Activated CD4-positive, alpha-beta T cell treated with anti-CD3 and anti-CD28 coated beads, Interleukin-2, amount 10 ng/mL, durations not matched to agents 7 days and 5 days (primary cell): ENCODE measurements at places on chromosomes 16 and 17. TPM values are rescaled to one million over a fixed set of nuclear protein-coding genes. Genes with fewer than 3 reads are reported as not detected.

- no peak for DNase-seq
Observed at GRCh38 chr16:64225696-64226095, 896.2 kb downstream of the CDH11 start.

GRCh38 chr16:24132048-24132796, 123.9 kb upstream of the CACNG3 start:
- no peak for DNase-seq

GRCh38 chr16:50591800-50592771, 43.9 kb downstream of the NKD1 start:
- DNase-seq = no peak

DNA sequence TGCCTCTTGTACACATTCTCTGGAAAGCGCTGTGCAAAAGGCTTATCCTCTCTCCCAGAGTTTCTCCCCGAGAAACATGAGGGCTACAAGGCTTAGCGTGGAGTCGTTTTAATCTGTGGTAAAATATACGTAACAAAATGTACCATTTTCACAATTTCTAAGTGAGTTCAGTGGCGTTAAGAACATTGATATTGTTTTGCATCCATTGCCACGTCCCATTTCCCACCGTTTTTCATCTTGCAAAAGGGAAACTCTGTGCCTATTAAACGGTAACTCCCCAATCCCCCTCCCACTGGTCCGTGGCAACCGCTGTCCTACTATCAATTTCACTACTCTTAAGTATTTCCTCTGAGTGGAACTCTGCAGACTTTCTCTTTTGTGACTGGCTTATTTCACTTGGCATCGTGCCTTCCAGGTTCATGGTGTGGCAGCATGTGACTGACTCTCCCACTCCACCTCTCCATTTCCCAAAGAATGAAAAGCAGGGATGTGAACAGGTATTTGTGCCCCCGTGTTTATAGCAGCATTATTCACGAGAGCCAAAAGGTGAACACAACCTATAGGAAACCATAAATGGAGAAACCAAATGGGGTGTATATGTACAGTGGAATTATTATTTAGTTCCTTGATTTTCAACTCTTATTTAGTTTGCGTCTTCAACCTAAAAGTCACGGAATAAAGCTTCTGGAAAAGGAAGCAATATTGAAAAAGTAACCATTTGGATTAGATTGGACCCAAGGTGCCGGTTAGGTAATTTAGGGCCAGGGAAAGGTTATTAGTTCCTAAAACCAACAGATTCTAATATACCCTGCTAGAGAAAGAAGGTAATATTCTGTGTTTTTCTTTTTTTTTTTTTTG, 1.1 kb upstream of the USP32 start:
- peak; percentile 45 for DNase-seq

GRCh38 chr16:2058420-2058819, 10.6 kb downstream of the TSC2 start:
- DNase-seq = no peak

DNA sequence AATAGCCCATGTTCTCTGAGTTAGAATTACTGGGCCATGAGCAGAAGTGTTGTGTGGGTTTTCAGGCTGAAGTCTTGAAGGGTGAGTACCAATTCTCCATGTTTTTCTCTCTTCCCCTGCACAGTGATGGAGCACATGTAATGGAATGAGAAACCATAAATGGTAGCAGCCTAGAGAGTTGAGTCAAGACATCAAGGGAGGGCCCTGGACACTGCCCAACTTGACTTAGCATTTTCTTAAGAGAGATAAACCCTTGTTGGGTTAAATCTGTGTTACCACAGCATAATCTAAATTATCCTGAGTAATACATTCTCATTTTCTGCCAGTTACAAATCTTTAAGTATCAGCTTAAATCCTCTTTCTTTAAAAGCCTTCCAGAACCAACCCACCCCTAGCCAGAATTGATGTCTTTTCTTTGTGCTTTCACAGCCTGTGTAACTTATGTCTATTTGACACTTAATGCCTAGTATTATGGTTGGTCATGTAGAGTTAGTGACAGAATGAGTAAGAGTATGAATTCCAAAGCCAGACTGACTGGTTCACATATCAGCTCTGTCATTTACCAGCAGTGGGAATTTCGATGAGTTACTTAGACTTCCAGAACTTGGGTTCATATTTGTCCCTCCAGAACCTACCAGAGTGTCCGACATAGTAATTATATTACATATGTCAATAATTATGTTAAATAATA, 27.0 kb upstream of the RGS9 start:
- DNase-seq = no peak

DNA sequence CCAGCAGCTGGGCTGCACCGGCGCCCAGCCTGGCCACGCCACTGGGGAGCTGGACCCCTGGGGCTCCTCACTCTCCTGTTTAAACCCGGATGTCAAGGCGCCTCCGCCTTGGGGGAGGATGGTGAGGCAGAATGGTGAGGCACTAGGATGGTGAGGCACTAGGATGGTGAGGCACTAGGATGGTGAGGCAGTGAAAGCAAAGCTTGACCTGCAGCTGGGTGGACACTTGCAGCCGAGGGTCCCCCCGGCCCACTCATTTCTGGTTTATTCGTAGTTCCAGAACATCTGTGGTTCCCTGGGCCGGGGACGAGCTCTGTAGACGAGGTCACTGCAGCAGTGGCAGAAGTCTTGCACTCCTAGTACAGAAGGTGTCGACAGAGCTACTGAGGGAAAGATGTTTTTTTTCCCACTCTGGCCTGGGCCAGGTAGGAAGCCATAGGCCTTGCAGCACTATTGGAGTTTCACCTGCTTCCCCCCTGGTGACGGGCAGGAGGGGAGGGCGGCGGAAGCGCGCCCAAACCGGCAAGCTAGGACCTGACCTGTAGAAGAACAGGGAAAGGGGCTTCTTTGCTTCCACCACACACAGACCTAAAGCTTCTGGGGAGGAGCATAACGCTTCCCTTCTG, 1.1 kb upstream of the HNF1B start:
- DNase-seq = no peak

DNA sequence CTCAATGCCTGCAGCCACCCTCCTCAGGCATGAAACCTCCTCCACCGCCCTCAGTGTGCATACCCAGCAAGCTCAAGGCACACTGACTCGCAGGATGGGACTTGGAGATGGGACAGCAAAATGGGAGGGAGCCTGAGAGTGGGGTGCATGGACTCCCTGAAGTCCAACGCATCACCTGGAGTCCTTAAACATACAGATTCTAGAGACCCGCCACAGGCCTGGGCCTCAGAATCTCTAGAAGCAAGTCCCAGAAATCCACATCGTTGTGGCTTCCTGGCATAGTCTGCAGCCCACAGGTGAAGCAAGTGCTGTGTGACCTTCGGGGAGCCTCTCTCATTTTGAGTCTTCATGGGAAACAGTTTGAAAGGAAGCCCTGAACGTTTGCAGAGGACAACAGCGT, 3.6 kb upstream of the TBX21 start:
- no peak for DNase-seq

DNA sequence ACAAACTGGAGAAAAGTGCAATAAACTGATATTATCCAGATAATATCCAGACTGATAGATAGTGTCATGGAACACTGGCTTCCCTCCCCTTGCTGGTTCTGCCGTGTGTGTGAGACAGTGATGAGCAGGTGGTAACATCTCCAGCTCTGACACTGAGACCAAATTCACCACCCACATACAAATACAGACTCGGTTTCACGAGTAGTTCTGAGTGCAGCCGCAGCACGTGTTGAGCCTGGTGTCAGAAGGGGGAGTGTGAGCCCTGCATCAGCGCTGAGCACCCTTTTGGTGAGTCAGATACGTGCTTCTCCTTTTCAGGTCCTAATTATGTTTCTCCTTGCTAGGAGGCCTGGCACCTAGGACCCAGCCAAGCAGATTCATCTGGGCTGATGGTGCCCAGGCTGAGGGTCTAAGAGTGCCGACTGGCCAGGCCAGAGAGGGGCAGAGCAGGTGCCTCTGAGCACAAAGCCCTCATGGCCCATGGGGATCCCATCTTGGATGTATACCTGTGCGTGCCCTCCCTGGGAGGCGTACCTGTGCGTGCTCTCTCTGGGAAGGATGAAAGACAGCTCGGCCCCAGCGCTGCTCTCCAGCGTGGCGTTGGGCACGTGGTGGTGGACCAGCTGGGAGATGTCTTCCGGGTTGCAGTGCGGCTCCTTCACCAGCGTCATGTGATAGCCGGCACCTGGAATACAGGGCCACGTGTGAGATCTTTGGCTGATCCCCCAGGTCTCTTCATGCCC, 27.3 kb upstream of the RNPS1 start:
- DNase-seq = no peak

DNA sequence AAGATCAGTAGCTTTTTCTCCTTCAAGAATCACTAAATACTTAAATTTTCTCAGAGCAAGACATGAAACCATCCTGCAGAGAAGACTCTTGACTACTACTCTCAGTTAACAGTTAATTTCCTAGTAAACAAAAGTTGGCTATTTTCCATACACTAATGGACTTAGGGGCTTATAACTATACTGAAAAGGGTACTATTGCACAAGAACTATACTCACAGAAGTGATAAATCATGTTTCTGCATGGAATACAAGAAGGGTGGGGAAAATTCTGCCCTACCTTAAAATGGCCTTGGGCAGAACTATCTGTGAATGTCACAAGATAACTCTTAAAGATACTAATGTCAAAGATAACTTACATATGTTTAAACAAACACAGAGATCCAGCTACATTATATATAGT, 12.5 kb downstream of the ZNF652 start:
- no peak for DNase-seq

DNA sequence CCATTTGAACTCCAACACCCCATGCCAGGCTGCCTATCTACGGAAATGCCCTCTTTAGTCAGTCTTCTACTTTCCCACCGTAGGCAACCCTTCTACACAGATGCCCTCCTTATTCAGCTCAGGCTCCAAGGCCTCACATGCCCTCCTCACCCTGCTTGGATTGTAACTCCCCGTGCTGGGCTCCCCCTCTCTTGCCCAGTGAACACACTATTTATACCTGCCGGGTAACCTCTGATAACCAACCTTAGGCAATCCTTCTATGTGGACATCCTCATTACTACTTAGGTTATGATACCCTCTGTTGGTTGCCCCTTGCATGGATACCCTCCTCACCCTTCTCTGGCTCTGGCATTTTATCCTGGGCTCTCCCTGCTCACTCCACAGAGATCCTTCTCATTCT, 50.3 kb downstream of the NFAT5 start:
- DNase-seq = no peak

DNA sequence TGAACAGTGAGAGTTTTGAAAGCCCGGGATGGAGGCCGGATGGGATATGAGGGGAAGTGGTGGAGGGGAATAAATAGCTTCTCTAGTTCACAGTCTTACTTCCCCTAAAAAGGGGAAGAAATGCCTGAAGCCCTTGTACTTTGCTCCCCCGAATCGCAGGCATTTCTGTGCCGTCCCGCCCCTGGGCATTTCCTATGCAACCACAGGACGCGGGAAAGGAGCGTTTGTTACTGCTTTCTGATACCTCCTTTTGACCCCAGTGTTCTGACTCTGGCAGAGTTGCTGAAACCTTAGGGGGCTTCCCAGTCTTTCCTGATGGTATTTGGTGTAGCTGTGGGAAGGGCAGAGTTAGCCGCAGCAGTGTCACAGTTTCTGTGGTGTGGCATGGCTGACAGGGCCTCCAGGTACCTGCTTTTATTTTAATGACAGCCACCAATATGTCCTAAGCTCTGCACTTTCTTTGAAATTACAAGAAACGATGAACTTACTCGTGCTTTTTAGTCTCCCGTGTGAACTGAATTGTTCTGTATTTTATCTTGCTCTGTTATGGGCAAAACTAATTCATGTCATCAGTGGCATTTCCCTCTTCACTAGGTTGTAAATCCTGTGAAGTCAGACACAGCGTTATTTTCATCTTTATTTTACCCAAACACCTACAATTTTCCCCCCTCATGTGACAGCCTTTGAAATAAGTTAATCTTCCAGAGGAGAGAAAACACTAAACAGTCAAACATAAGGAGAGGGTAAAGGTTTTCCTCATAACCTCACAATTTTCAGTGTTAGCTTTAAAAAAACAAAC, 27.1 kb downstream of the USP10 start:
- DNase-seq = no peak

DNA sequence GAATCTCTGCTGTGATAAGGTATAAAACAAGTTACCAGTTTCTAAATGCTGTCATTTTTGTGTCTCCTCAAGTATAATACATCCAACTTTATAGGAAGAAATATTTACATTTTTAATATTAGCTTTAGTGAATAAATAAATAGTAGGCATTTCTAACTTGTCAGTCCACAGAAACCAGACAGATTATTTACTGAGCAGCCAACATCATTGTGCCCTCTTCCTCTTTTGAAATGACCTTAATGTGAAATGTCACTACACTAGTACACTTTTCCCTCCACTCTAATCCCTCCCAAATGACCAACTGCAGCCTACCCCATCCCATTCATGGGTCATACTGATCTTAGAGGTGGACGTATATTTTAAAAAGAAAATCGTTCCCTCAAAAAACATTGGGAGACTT, 9.2 kb downstream of the STXBP4 start:
- no peak for DNase-seq

DNA sequence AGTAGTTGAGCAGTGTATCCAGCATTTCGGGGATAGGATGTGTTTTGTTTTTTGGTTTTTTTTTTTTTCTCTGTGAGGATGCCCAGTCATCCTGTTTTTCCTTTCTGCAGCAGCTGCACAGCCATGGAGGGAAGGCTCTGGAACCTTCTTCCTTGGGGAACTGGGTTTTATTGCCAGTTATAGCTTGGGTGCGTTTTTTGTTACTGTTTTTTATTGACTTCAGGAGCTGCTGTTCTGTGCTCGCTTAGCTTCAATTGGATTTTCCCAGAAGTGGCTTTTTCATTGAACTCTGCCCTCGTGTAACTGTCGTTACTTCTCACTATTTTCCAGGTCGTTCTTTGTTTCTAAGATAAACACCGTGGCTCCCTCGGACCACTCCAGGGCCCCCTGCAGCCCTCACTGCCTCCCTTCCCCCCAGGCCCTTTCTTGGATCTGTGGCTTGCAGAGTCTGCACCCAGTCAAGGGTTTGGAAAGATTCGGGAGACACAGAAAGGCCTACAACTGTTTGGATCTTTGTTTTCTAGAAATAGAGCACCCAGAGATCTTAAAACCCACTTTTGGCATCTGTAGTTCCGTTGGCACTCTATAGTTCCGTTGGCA, 119.7 kb upstream of the CACNG5 start:
- DNase-seq = no peak

CSH1 gene
- not detected for total RNA-seq

GAST gene
- not detected for total RNA-seq

PRSS36 gene
- 0.89 TPM for total RNA-seq

CTNS gene
- total RNA-seq = 10.3 TPM

PRCD gene
- not detected for total RNA-seq

TPSD1 gene
- not detected for total RNA-seq

ABAT gene
- total RNA-seq = 5.6 TPM

SCGB1C2 gene
- not detected for total RNA-seq

RAB37 gene
- 28.2 TPM for total RNA-seq

KRT15 gene
- total RNA-seq = not detected

KRTAP4-3 gene
- total RNA-seq = not detected

PDIA2 gene
- total RNA-seq = not detected

CSHL1 gene
- not detected for total RNA-seq

OR4D1 gene
- 0.54 TPM for total RNA-seq

HOXB9 gene
- total RNA-seq = not detected

CTRB1 gene
- not detected for total RNA-seq

BCKDK gene
- total RNA-seq = 23.5 TPM

GHDC gene
- total RNA-seq = 15.3 TPM

WSB1 gene
- total RNA-seq = 111 TPM

IGFALS gene
- total RNA-seq = not detected
